ENCODE measurements at places on chromosomes 1 and 21.

- no peak overlapping the region for H3K27ac ChIP-seq
- H3K4me3 ChIP-seq = no peak overlapping the region
- no peak for DNase-seq
- no peaks in the 10 kb centered on the region for H3K27me3 ChIP-seq
- no peaks in the 10 kb centered on the region for H3K36me3 ChIP-seq
Observed at GRCh38 chr1:178650934-178651511, 74.0 kb upstream of the RALGPS2 start.

DNA sequence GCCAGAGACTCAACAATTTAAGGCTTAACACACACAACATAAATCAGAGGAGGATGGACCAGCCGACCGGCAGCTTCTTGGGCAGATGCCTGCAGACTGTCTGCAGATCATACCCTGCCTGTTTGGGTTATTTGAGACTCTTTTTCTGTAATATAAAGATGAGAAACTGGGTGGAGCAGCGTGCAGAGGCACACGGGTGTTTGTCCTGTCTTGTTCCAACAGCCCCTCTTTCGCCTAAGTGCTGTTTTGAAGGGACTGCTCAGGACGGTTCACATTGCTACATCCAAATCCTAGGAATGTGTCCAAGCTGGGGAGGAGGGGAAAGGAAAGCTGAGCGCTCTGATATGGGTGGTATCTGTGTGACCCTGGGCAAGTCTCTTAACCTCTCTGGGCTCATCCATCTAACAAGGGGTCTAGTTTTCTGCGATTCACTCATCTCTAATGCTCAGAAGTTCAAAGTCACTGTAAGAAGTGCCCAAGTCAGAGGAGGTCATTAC is 149.9 kb downstream of the CLIC6 start:
- no peak overlapping the region for H3K27ac ChIP-seq
- H3K27me3 ChIP-seq = no peaks in the 10 kb centered on the region
- DNase-seq = no peak
- peaks cover 89% of the 10 kb centered on the region for H3K36me3 ChIP-seq
- H3K4me3 ChIP-seq = no peak overlapping the region

DNA sequence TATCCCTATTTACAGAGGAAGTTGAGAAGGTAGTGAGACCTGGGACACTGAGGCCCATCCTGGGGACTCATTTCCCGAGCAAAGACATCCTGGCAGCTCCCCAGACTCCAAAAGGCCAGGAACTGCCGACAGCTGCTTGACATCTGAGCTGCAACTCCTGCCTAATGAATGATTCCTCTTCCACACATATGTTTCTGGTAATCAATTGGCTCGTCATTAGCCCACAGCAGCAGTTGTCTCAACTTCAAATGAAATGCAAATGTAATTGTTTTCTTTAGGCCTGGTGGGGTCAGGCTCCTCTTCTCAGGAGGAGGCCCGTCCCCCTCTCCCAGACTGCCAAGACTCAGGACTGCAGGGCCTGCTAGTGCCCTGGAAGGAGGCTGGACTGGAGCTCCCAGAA is 61.8 kb upstream of the DISP3 start:
- no peaks in the 10 kb centered on the region for H3K4me1 ChIP-seq
- H3K36me3 ChIP-seq = no peaks in the 10 kb centered on the region
- H3K4me3 ChIP-seq = no peak overlapping the region
- no peak for DNase-seq
- H3K27ac ChIP-seq = no peak overlapping the region
- no peaks in the 10 kb centered on the region for H3K27me3 ChIP-seq

- H3K36me3 ChIP-seq = no peaks in the 10 kb centered on the region
- H3K4me3 ChIP-seq = no peak overlapping the region
- H3K27me3 ChIP-seq = no peaks in the 10 kb centered on the region
- no peaks in the 10 kb centered on the region for H3K4me1 ChIP-seq
- H3K27ac ChIP-seq = no peak overlapping the region
Observed at GRCh38 chr1:213466541-213466940, 415.5 kb downstream of the RPS6KC1 start.

DNA sequence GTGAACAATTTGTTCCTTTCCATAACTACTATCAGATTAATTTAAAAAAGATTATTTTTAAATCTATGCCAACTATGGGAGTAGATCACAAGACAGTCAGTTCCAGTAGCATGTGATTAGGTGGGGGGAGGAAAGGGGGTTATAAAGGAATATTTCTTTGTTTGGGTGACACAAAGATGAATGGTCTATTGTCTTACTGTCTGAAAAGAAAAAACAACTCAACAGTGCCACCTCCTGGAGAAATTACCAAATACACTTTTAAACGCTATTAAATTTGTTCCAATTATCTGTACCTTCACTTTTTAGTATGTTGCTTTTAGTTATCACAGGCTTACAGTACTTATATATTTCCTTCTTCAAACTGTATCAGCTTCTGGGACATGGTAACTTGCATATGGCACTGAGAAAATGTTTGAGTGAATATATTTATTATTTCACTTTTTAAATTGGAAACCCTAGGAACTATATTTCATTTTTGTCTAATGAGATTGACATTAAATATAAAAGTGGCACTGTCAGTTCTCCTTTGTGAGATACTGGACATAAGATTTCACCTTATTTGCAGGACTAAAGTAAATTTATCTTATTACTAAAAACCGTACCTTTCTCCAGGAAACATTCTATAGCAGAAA is 1.7 kb upstream of the SORT1 start:
- H3K4me3 ChIP-seq = no peak overlapping the region
- peaks cover 36% of the 10 kb centered on the region for H3K36me3 ChIP-seq
- H3K27ac ChIP-seq = no peak overlapping the region
- no peak for DNase-seq

DNA sequence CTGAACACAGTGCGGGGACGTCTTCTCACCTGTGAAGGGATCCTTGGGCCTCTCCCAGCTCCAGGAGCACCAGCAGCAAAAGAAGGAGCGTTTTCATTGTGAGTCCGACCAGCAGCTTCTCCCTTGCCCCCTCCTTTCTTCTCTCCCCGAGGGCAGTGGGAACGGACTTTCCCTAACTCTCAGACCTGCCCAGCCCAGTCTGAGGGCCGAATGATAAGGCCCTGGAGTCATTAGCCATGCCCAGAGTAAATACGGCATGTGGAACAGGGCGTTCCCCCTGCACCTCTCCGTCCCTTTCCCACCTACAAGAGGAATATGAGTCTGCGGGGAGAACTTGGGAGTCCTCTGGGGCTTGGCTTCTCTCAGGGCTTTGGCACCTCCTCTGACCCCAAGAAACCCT is at the start of gene CTSE:
TSS of gene CTSE (minus strand) at position 201 of the 400 bp plus-strand sequence. CDS start at position 97, 104 bp downstream.
- no peaks in the 10 kb centered on the region for H3K27me3 ChIP-seq
- no peak for DNase-seq
- H3K36me3 ChIP-seq = no peaks in the 10 kb centered on the region
- H3K4me3 ChIP-seq = no peak within 1 kb of the TSS
- no peaks in the 10 kb centered on the region for H3K4me1 ChIP-seq

DNA sequence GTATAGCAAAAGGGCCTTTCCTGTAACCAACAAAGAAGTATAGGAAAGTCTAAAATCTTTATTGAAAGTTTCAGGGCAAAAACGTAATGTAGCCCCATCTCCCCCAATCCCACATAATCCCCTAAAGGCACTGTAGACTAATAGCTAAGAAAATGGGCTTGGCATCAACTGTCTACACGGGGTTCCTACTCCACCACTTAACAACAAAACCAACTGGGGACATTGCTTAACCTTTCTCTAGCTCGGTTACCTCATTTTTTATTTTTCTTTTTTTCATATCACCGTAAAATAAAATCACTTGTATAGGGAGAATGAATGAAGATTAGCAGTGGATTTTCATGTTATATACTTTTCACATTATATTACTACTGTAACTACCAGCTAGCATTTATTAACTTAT is 12.3 kb downstream of the MACF1 start:
- DNase-seq = no peak
- H3K36me3 ChIP-seq = peaks cover 10% of the 10 kb centered on the region
- H3K27me3 ChIP-seq = no peaks in the 10 kb centered on the region
- peak overlapping the region; percentile 62 for H3K4me3 ChIP-seq
- H3K27ac ChIP-seq = peak overlapping the region; percentile 52

DNA sequence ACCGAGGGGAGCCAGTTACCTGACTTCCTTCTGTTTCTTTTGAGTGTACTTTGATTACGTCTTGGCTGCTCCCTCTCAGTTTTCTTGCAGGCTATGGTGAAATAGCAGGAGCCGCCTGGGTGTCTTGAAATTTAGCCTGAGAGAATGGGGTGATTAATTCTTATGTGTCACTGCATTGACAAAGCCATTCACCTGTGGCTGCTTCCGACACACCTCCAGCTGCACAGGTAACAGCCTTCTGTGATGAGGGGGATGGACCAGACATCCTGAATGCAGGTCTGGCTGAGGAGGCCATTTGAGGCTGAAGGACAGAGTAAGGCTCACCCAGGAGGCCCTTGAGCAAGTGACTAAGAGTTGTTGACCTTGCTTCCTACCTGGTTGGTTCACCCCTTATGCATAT is 16.5 kb downstream of the CACNA1E start:
- no peaks in the 10 kb centered on the region for H3K36me3 ChIP-seq
- DNase-seq = no peak
- H3K4me3 ChIP-seq = no peak overlapping the region
- H3K27me3 ChIP-seq = peaks cover 7% of the 10 kb centered on the region
- no peak overlapping the region for H3K27ac ChIP-seq
- no peaks in the 10 kb centered on the region for H3K4me1 ChIP-seq

- no peaks in the 10 kb centered on the region for H3K36me3 ChIP-seq
- DNase-seq = no peak
- no peak overlapping the region for H3K27ac ChIP-seq
- no peak overlapping the region for H3K4me3 ChIP-seq
Observed at GRCh38 chr21:21730512-21730911, 732.3 kb downstream of the NCAM2 start.

- DNase-seq = no peak
- no peaks in the 10 kb centered on the region for H3K27me3 ChIP-seq
- H3K27ac ChIP-seq = peak overlapping the region; percentile 55
- no peaks in the 10 kb centered on the region for H3K36me3 ChIP-seq
- peak overlapping the region; percentile 83 for H3K4me3 ChIP-seq
Observed at GRCh38 chr1:212035835-212036605, 472 bp downstream of the DTL start.

DNA sequence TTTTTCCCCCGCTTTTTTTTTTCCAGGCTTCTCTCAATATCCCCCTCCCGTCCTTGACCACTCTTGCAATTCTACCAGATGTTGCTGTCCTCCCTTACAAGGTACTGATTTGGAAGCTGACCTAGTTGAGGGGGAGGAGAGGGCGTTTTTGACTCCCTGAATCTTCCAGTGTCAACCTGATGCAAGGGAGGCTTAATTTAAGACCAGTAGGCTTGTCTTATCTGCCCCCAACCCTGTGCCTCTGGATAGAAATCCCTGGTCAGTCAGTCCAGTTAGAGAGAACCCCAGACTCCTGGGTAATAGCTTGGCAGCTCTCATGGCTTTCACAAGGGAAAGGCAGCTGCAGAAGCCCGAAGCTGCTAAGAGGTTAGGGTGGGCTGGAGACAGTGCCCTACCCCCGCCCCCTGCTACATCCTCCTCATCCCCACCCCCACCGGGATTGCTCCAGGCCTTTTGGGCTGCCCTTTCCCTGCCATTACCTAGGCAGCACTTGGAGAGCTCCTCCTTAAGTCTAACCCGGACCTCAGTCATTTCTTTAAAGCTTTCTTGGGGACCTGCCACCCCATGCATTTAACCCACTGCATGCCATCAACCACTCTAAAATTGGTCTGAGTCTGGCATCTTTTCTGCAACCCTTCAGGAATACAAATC is 3.6 kb downstream of the ACKR1 start:
- H3K27me3 ChIP-seq = peaks cover 34% of the 10 kb centered on the region
- H3K36me3 ChIP-seq = no peaks in the 10 kb centered on the region
- no peak for DNase-seq
- no peak overlapping the region for H3K27ac ChIP-seq
- no peaks in the 10 kb centered on the region for H3K4me1 ChIP-seq
- H3K4me3 ChIP-seq = no peak overlapping the region

GRCh38 chr1:183589874-183590243 is 400 bp downstream of the NCF2 start:
- H3K36me3 ChIP-seq = no peaks in the 10 kb centered on the region
- H3K27ac ChIP-seq = no peak overlapping the region
- DNase-seq = no peak
- H3K4me3 ChIP-seq = peak overlapping the region; percentile 28

DNA sequence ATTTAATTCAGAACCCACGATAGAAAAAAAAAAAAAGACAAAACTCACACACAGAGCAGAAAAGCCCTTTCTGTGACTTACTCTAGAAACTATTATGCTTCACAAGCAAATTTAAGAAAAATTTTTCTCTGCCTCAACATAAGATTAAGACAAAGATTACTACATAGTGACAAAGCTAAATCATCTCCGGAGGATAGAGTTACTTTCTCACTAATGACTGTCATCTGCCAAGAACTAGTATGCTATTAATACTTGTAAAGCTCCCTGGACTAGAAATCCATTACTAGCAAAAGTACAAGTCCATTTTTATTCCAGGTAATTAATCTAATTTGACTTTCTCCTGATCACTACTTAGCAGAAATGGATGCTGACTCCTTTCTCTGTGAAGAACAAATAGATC is 25.9 kb downstream of the GREM2 start:
- no peaks in the 10 kb centered on the region for H3K4me1 ChIP-seq
- no peaks in the 10 kb centered on the region for H3K27me3 ChIP-seq
- H3K4me3 ChIP-seq = no peak overlapping the region
- DNase-seq = no peak
- H3K36me3 ChIP-seq = no peaks in the 10 kb centered on the region

- no peak for DNase-seq
- H3K27me3 ChIP-seq = no peaks in the 10 kb centered on the region
Observed at GRCh38 chr1:183651612-183652011, 1.5 kb downstream of the APOBEC4 start.

GRCh38 chr1:168601051-168601450 is 24.6 kb downstream of the XCL1 start:
- no peaks in the 10 kb centered on the region for H3K36me3 ChIP-seq
- no peaks in the 10 kb centered on the region for H3K27me3 ChIP-seq
- no peak overlapping the region for H3K4me3 ChIP-seq

DNA sequence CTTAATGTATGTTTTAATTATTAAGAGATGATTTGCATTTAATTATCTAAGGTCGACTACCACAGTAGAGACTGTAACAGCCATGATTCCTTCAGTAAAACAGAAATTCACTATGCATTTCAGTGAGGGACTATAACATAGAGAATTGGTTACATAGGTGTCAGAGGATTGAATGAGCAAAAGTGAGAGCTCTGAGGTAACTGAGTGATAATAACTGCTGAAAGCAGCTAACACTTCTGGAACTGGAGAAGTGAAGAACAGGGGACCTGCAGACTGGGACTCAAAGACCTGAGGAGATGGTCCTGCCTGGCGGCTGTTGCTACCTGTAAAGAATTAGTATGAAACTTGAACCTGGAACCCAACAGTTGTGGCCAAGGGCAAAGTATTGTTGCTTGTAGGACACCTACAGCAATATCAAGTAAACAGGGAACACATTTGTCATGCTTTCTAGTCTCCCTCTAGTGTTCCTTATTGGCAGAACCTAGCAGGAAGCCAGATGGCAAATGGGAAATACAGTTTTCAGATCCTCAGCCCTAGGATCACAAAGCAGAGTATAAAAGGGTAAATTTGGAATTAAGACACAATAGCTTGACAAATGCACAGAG is 110.6 kb downstream of the HS2ST1 start:
- H3K27me3 ChIP-seq = no peaks in the 10 kb centered on the region
- H3K36me3 ChIP-seq = no peaks in the 10 kb centered on the region
- H3K4me3 ChIP-seq = no peak overlapping the region
- no peak overlapping the region for H3K27ac ChIP-seq

All from CD4-positive, alpha-beta T cell (primary cell).